ENCODE measurements at places on chromosomes 7 and 10.

- DNase-seq = no peak
These were observed 348.5 kb downstream of the TCERG1L start for GRCh38 chr10:130963052-130963393.

GRCh38 chr7:106369816-106370215, 85.0 kb upstream of the NAMPT start:
- DNase-seq = no peak

DNA sequence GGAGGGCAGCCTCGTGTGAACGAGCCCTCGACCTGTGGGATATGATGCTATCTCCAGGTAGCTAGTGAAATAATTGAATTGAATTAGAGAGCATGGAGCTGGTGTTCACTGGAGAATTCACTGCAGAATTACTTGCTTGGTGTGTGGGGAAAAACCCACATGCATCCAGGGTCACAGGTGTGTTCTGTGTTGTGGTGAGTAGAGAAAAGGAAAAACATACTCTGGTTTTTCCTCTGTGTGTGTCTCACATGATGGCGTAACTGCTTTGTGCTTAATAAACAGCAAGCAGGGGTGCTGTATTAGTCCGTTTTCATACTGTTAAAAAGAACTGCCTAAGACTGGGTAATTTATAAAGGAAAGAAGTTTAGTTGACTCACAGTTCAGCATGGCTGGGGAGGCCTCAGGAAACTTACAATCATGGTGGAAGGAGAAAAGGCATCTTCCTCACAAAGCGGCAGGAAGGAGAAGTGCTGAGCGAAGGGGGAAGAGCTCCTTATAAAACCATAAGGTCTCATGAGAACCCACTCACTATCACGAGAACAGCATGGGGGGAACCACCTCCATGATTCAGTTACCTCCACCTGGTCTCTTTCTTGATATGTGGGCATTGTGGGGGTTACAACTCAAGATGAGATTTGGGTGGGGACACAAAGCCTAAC, 62.6 kb downstream of the TACR2 start:
- no peak for DNase-seq

GRCh38 chr7:7165372-7165771, 17.0 kb upstream of the C1GALT1 start:
- DNase-seq = no peak

- no peak for DNase-seq
These were observed 155.8 kb upstream of the AOAH start for GRCh38 chr7:36880108-36880507.

GRCh38 chr7:157405914-157406810, 69.4 kb downstream of the DNAJB6 start:
- DNase-seq = no peak

DNA sequence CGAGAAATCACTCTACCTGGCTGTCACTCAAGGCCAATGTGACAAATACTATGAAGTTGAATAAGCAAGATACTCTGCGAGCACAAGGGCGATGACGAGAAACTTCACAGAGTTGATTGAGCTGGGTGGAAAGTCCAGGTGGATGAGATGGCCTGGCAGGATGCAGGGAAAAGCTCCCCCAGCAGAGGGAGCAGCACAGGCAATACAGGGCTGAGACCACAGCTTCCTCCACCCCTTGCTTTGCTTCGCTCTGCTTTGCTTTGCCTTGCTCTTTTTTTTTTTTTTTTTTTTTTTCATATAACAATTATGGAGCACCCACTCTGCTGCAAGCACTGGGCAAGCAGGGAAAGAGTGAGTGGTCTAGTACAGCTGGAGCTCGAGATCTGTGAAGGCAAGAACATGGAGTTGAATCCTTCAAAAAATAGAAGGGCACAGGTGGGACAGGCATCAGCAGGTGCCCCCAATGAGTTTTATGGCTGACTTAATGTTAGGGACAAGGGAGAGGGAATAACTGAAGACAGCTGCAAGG, 88.3 kb downstream of the CABCOCO1 start:
- peak; percentile 69 for DNase-seq

DNA sequence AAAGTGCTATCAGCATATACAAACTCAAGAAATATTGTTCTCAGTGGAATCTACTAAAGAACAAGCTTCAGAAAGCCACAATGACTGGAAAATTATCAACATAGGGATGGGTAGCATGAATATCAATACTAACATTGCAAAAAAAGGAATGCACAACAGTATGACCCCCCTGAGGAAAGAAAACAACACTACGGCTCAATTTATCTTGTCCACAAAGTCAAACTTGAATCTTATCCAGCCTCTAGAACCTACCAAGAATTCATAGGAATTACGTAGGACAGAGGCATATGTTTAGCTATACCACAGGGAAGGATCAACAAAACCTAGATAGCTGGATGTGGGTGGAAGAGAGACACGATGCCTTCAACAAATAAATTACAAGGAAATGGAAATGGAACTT, 54.6 kb downstream of the AGMO start:
- DNase-seq = no peak

- DNase-seq = peak; percentile 47
These were observed 180.2 kb upstream of the FZD1 start for GRCh38 chr7:91083855-91084644.

GRCh38 chr10:124389613-124390361, 28.9 kb downstream of the OAT start:
- no peak for DNase-seq

GRCh38 chr7:158957921-158958491, 101.6 kb downstream of the DYNC2I1 start:
- peak; percentile 89 for DNase-seq

DNA sequence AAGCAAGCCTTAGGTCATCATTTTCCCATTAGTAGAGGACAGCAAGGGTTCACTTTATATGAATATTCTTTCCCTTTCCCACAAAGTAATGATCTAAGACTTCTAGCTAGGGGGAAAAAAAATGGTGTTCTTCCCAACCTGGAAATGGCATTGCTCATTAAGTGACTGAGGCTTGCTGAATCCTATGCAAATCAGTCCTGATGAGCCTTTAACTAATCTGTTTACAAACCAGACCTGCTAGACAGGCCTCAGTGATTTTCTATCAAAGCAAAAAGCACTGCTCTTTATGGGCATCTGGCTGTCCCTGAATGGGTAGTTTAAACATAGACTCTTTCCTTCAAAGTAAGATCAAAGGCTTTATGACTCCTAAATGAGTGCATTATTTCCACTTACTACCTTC, 146.3 kb downstream of the HIBADH start:
- DNase-seq = peak; percentile 96

DNA sequence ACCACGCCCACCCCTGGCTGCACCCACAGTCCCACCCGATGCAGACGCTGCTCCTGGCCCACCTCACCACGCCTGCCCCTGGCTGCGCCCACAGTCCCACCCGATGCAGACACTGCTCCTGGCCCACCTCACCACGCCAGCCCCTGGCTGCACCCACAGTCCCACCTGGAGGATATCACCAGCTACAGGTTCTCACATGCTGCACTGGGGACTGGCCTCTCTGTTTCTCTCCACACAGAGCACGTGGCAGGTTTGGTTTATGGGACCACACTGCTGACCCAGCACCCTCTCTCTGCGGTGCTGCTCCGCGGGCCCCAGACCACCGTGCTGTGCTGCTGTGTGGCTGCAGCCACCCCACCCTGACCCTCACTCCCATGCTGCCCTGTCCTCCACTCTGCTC, 120.9 kb downstream of the VIPR2 start:
- DNase-seq = no peak

DNA sequence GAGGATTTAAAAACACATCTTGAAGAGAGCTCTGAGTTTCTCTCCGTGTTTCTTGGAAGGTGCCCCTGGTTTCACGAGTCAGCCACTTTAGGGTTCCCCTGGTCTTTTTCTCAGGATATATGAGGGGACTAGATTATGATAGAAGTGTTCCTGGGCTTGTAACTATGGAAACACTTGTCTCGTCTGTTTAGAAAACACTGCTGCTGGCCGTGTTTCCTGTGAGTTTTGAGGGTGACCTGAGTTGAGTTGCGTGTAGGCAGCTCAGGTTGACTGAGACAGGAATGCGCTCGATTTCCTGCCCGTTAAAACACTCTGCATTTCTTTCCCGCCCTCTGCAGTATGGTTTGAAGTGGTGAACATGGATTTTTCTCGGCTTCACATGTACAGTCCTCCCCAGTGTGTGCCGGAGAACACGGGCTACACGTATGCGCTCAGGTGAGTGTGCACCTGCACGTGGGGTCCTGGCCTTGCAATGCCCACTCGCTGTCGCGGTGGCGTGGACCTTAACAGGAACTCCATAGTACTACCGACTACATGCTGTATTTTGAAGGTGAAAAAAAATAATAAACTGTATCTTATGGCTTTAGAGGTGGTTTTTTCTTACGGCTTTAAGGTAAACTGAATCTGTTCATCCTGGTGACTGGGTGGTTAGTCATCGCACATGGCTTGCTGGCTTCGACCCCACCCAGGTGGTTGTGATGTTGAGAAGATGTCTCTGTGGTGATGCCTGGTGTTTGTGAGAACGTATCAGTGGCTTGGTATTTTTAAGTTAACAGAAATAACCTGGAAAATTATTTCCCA, at the start of gene SUN1:
Gene SUN1, plus strand, starts transcription at position 310 of the 801 bp plus-strand sequence. Its CDS starts 49 bp downstream, at position 359.
- no peak for DNase-seq

DNA sequence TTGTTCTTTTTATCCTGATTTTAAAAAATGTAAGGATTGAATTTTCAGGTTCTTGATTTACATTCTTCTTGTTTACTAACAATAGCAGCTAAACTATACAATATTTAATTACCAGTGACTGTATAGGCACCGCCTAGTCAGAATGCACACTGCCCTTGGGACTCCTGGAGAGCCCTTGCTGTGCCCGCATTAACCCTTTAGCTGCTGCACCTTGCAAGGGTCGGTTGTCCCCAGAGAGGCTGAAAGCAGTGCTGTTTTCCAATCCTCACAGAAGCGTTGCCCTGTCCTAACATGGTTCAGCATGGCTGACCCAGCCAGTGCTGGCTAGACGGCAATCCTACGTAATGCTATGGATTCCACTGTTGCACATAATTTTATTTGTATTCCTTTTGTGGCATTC, 102.6 kb downstream of the HECW1 start:
- DNase-seq = no peak

- peak; percentile 27 for DNase-seq
These were observed 280.5 kb downstream of the KCND2 start for GRCh38 chr7:120553491-120553890.

DNA sequence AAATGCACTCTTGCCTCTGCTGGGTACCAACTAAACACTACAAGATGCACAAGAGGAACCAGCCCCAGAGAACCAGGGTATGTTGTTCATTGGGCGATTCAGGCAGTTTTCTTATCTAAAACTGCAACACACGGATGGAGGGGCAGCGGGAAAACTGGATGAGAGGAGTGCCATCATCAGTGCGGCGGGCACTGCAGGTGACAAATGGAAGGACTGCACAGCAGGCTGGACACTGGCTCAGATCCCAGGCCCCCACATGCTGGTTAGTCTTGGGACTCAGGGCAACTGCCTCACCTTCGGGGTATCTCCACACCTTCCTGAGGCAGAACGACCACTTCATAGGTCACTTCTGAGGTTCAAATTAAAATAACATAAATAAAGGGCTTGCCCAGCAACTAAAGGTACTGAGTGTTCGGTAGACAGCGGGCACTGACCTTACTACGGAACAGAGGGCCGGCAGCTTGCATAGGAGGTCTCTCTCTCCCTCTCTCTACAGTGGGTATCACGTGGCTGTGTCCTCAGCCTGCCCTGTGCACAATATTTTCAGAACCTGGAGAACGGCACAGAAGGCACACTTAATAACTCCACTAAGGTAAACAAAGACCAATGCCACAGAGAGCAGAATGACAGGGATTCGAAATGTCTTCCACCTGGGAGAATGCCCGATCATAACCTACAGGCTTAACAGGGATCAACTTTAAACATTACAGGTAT, 72.1 kb downstream of the GRB10 start:
- DNase-seq = peak; percentile 16

- DNase-seq = no peak
These were observed 37.1 kb upstream of the ZMIZ2 start for GRCh38 chr7:44711528-44711927.

GRCh38 chr7:22879280-22879679, 56.6 kb upstream of the TOMM7 start:
- no peak for DNase-seq

- DNase-seq = peak; percentile 2
These were observed 60.4 kb downstream of the ADD3 start for GRCh38 chr10:110067960-110068770.

GRCh38 chr10:11678074-11678793, 63.9 kb upstream of the ECHDC3 start:
- peak; percentile 26 for DNase-seq

DNA sequence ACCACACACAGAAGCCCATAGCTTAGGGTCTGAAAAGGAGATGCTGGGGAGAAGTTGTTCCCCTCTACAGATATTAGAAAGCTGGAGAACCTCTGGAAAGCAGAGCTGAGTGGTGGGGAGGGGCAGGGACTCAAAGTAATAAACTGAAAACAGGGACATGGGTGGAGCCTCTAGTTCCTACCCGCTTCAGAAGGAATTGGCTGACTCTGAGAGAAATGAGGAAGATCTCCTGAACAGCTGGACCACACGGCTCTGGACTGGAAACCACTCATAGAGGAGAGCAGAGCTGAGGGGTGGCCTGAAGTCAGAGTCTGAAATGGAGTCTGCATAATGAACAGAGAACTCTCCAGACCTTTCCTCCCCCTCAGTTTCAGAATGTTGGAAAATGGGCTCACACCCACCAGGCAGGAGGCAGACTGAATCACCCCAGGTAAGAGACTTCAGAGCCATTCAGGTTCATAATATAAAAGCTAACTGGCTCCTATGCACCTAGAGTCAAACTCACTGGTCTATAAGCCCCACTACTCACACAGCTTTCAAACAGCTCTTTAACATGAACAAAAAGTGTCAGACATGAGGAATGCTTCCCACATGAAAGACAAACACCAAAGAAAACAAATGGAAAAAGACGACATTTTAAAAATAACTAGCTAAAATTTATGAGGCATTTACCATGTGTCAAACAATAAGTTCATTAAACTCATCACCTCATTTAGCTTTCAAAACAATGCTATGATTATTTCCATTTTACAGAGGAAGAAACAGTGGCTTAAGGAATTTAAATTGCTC, 68.1 kb downstream of the RNF216 start:
- DNase-seq = no peak

- DNase-seq = no peak
These were observed 283.0 kb downstream of the TCF7L2 start for GRCh38 chr10:113232928-113233511.

GRCh38 chr10:20105236-20105635, 289.0 kb downstream of the PLXDC2 start:
- peak; percentile 1 for DNase-seq

- no peak for DNase-seq
These were observed 16.0 kb upstream of the ITGA8 start for GRCh38 chr10:15735763-15736162.

GRCh38 chr7:101717628-101718357, 88.7 kb upstream of the MYL10 start:
- DNase-seq = peak; percentile 68

GRCh38 chr7:128812514-128813168, 17.6 kb upstream of the FLNC start:
- peak; percentile 99 for DNase-seq

DNA sequence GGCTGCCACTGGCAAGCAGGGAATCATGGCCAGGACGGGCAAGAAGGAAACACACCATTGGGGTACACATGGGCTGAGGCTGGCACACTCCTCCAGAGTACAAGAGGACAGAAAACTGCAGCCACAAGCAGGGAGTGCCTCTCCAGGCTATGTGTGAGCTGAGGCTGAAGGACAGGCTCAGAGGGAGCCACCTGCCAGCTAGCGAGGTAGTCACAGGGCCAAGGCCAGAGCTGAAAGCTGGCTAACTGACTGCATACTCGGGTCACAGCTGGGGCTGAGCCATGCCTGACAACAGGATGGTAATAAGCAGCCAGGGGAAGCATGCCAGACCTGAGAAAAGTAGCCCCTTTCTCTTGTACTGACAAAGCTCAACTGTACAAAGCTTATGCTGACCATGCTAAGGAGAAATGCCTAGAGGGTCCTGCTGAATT, 52.0 kb downstream of the KIF5B start:
- peak; percentile 4 for DNase-seq

GRCh38 chr7:102472126-102473041, 6.3 kb downstream of the POLR2J start:
- DNase-seq = no peak

All from NCI-H69 (cell line).